ENCODE measurements at places on chromosomes 3 and 15.

DNA sequence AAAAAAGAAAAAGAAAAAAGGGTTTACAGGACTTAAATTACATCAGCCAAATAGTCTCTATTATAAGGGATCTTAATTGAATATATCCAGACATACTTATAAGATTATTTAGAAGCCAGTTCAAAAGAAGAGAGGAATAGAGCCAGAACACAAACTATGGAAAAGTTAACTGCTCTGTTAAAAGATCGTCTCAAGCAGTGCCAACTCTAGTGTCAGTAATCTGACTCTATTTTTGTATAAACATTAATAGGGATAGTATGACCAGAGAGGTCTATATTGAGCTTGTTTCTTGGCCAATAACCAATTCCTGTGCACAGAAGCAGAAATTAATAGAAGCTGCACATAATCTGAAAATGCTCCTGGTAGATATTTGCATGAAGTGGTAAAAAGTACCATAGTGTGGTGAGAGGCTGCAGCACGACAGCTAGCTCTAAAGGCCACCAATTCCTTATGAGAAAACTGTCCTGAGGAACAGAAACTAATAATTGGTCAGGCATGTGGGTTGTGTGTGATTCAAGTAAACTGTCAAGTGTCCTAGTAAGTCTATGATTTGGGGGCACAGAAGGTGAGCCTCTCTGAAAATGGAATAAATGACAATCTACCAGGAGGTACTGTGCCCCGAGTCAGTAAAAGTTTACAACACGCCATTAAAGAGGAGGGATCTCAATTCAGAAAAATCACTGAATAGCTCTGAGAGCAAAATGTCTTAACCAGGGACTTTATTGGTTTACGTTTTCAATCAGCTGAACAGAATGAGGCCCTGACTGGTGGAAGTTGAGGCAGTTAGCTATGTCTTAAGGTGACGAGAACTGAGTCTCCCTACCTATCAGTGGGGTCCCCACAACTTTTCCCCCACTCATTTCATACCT is 51.5 kb upstream of the NANOGP8 start:
- no peak for DNase-seq

GRCh38 chr3:31407665-31408064 is 125.1 kb upstream of the STT3B start:
- no peak for DNase-seq

DNA sequence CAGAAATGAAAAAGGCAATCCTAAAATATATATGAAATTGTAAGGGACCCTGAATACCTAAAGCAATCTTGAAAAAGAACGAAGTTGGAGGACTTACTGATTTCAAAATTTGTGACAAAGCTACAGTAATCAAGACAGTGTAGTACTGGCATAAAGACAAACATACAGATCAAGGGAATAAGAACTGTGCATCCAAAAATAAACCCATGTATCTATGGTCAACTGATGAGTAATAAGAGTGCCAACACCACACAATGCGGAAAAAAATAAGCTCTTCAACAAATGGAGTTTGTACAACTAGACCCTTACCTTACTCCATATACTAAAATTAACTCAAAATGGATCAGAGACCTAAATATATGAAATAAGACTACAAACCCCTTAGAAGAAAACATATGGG is 29.6 kb downstream of the GSK3B start:
- no peak for DNase-seq

DNA sequence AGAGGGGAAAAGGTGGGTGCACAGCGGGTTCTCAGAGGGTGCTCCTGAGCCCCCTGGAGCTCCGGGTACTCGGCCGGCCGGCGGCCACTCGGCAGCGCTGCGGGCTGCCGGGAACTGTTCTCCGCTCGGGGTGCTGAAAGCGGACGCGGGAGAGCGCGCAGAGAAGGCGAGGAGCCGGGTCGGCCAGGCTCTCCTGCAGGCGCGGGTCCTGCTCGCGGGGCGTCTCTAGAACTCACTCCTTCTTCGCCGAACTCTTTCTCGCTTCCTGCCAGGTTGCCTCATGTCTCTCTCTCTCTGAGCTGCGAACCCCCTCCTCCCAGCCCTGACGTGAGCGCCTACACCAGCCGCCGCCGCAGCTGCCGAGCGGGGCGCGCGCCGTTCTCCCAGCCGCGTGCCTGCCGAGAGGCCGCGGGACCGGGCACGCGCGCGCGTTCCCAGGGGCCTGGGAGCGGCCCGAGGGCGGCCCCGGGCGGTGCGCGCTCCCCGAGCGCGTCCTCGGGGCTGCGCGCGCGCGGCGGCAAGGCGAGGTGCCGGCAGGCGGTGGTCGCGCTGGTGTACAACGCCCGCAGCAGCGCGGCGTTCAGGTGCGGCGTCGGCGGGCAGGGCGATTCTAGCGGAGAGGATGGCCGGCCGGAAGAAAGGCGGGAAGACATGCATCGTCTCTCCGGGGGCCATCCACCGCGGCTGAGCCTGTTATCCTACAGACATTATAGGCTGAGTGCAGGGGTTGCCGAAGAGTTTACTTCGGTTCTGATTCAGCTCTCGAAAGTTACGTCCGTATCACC is at the start of gene PEX5L:
Gene PEX5L, minus strand, starts transcription at position 267 of the 785 bp plus-strand sequence. CDS start 338 bp downstream, outside the sequence.
- peak; percentile 93 for DNase-seq

DNA sequence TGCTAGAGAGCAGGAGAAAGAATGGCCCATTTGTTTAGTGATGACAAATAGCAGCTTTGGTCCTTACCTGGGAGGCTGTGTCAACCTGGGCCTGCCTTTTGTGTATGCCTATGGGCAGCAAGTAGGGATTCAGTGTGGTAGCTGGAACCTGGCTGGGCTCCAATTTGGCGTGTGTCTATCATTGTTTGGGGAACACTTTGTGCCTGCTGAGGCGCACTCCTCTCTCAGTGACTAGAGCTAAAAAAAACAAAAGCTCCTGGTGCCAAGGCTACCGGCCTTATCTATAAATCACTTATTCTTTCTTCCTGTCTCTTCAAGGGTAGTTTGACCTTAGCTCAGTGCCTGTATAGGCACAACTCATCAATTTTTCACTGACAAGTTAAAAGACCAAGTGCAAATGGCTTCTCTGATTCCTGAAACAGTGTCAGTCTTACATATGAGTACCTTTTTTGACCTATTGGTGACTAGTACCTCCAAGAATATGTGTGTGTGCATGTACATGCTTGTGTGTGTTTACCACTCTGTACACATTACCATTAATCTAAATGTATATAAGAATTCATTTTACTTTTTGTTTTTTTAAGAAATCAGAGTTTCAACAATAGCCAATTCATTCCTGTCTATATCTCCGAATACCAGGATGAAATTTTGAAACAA is 54.6 kb downstream of the GMNC start:
- DNase-seq: peak; percentile 59

DNA sequence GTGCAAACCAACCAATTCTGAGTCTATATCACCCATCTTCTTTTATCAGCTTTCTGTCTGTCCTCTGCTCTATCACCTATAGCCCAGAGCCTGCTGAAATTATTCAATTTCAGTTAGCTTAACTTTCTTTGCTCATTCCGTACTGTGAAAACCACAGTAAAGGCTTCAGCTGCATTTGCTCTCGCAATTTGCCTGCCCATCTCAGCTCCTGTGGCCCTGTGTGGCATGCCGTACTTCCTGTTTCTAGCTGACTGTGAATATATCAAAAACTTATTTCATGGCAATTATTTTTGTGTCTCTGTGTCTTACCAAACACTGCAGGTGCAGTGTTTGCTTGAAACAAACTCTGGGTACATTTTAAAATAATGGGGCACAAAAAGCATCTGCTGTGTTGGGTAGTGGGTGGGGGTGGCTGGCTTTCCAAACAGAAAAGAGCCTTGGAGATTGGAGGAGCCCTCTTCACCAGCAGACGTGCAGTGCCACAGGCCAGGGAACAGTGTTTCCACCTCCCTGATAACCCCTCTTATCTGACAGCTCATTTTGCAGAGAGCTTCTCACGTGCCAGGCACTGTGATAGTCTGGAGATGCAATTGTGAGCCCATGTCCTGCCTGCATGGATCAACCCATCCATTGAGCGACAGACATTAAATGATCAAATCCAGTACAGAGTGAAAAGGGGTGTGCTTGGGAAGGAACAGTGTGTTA is 45.2 kb downstream of the GASK1A start:
- DNase-seq: no peak

DNA sequence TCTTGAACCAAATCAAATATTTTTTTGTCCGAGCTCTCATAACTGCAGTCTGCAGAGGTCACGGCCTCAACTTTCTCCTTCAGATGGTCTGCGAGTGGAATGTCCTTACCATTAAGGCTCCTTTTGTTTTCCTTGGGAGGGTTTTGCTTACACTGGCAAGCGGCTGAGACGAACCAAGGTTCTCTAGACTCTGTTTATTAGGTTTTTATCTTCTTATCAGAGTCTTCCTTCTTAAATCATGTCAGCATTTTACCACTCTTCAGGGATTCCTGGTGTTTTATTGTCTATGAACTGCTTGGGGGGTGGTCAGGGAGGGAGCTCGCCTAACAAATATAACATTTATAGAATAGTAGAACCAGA is 773.7 kb upstream of the NR2F2 start:
- DNase-seq: no peak

- DNase-seq: peak; percentile 89
Measured at GRCh38 chr3:128343287-128344051, 123.2 kb downstream of the DNAJB8 start.

DNA sequence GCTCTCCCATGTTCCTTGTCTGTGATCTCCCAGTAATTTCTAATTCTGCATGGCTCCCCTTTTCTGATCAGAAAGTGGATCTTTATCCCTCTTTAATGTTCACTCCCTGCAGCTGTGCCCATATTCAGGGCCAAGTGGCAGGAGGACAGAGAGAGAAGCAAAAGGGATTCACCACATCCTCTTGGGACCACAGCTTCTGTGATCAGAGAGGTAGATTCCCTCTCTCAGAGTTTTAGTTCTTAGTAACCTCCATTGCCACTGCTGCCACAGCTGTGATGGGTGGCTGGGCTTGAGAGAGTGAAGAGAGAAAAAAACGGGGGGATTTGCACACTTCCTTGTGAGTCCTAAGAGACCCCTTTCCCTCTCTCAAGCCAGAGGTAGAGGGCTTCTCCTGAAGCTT is 49.2 kb downstream of the GLCE start:
- DNase-seq: no peak

GRCh38 chr3:159685801-159686200 is 302.8 kb upstream of the IL12A start:
- no peak for DNase-seq

GRCh38 chr3:25069970-25070369 is 358.1 kb upstream of the RARB start:
- DNase-seq: no peak

- DNase-seq: no peak
Measured at GRCh38 chr3:73637042-73637441, 12.3 kb upstream of the PDZRN3 start.

DNA sequence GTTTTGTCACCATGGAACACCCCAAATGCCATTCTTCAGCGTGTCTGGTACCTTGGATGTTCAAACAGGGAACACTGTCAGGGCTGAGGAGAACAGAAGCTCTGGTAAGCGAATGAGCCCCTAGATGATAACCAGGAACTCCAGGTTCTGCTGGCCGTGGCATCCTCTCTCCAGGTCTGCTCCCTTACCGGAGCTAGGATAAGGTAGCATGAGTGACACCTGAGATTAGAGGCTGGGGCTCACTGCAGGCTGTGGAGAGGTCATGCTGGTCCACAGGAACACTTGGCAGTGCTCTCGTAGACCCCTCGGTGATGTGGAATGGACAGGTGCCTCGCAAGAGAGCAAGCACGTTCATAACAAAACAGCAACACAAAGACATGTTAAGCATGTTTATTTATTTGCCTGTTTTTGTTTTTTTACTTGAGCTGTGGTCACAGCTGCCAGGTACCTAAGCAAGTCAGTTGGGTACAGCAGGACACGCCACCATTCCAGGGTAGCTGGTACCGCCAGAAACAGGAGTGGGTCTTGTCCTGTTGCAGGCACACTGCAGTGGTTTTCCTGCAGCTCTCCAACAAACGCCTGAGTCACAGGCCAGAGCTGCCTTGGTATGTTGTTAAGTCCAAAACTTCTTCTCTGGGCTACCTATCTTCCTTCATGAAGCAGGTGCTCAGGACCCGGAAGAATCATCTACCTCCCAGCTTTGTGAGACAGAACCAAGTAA is 4.6 kb downstream of the RBM15B start:
- DNase-seq: no peak

DNA sequence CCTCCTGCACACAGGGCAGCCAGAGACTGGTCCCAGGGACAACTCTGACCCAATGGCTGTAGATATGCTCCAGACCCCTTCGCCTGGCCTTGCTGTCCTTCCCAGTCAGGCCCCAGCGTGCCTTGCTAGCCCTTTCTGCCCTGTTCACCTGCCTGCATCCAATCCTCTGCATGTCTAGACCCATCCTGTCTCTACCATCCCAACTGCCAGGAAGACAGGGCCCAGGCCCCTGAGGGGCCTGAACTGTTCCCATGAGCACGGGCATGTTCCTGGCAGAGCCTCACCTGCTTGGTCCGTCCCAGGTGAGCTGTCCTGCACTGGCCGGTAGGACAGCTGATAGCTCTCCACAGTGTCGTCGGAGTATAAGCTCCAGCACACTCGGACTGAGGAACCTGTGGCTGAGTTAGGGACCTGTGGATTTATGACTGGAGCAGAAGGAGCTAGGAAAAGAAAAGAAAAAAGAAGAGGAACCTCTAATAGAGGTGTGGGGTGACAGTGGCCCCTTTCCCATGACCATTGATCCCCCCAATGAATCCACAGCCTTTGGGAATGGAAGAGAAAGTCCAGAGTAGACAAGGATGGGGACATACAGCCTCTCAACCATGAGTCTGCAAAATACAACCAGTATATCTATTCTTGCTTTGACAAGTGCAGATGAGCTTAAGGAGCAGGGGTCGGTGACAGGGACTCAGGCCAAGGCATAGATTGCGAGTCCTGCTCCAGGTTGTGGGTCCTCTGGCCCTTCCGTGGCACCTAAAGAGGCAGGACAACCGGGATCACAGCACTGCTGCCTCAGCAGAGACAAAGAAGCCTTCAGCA is 33.9 kb downstream of the FSD2 start:
- no peak for DNase-seq

DNA sequence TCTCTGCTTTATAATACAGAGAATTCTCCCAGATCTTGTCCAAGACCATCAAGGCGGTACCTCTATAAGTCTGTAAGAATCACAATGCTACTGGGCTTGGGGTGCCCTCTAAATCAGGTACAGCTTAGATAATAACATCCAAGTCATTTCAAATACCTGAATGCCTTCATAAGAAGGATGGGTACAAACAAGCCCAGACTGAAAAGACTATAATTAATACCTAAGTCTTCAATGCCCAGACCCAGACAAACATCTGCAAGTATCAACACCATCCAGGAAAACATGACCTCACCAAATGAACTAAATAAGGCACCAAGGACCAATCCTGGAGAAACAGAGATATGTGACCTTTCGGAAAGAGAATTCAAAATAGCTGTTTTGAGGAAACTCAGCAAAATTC is 65.9 kb downstream of the ZMAT3 start:
- DNase-seq: no peak

DNA sequence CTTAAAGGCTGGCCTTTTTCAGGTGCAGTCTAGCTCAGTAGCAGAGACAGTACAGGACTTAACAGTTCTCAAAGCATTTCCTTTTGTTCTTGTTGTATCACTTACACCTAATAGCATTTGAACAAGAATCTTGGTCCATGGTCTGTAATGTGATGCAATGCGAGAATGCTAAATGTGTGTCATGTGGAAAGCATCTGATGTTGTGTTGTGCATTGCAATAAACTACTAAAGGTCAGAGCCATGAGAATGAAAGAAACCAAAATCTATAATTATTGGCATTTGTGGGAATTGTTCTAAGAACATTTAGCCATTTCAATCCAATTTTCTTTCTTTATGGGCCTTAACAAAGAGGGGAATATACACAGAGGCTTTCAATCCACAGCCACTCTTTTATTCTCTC is 324.5 kb upstream of the ROBO2 start:
- DNase-seq: no peak

Data from DMS53 (cell line).